Activated T-helper 1 cell treated with Interleukin-2 at 50 U/mL for 16 hours (primary cell): ENCODE measurements at places on chromosomes 16 and 17.

GRCh38 chr17:29603109-29603674 lies 10.3 kb downstream of the ANKRD13B start:
- no peak for DNase-seq

- DNase-seq = no peak
These were observed 13.5 kb upstream of the ITGB3 start for GRCh38 chr17:47239967-47240651.

- DNase-seq = no peak
These were observed 282.0 kb downstream of the MAP2K4 start for GRCh38 chr17:12302711-12303110.

DNA sequence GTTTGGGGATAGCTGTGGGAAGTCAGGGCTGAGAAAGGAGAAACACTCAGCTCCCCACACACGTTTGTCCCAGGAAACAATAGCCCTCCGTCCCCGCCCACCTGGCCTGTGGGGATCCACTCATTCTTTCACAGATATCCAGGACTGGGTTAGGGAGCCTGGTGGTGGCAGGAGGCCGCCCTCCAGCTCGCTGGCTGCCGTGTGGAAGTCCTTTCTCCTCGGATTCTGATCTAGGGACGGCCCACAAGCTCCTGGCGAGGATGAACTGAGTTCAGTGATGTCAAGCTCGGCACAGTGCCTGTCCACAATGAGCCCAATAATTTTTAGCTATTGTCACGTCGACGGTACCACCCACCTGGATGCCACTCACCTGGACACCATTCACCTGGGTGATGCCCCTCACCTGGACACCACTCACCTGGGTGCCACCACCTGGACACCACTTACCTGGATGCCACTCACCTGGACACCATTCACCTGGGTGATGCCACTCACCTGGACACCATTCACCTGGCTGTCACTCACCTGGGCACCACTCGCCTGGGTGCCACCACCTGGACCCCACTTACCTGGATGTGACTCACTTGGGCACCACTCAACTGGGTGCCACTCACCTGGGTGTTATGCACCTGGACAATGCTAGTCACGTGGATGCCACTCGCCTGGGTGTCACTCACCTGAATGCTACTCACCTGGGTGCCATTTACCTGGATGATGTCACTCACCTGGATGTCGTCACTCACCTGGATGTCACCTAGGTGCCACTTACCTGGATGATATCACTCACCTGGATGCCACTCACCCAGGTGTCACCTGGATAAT lies 172.5 kb upstream of the FOXF1 start:
- DNase-seq = no peak

GRCh38 chr17:10585529-10585928 lies 36.1 kb upstream of the MYH2 start:
- DNase-seq = no peak

GRCh38 chr16:46929378-46930332 lies 43.8 kb downstream of the DNAJA2 start:
- DNase-seq = peak; percentile 43

GRCh38 chr16:47067203-47067602 lies 76.5 kb downstream of the NETO2 start:
- no peak for DNase-seq

- no peak for DNase-seq
These were observed 19.7 kb upstream of the RCVRN start for GRCh38 chr17:9924735-9925191.

GRCh38 chr16:86227041-86227440 lies 283.3 kb upstream of the FOXF1 start:
- DNase-seq = no peak

DNA sequence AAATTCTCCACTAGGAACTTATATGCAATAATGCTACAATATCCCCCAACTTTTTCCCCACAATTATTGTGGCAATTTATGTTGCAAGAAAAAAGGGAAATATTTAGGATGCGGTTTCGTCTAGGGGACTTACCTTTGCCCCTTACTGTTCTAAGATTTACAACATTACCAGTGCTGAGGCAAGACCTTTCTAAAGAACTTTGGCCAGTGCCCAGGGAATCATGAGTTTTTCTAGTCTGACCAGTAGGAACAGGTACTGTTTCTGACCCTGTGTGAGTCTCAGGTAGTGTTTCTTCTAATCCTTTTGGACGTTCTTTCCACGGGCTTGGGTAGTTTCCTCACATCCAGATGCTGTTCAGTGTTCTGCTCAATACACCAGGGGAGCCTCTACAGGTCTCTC lies 373.7 kb downstream of the HAPSTR1 start:
- no peak for DNase-seq

DNA sequence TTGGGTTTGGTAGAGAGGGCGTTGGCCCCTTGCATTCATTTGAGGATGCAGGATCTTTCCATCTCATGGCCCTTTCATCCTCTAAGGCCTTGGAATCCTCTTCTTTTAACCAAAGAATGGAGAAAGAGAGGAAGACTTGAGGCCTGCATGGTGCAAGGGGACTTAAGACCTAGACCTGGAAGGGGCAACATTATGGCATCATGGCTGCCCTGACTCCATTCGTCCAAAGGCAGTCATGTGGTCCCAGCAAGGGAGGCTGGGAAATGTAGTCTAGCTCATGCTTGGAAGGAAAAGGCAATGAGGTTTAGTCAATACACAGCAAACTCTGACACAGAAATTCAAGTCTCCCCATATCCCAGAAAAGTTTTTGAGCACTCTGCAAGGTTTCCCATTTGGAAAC lies 30.7 kb upstream of the CDRT4 start:
- no peak for DNase-seq

GRCh38 chr17:49979748-49980479 lies 10.9 kb downstream of the DLX4 start:
- DNase-seq = no peak

DNA sequence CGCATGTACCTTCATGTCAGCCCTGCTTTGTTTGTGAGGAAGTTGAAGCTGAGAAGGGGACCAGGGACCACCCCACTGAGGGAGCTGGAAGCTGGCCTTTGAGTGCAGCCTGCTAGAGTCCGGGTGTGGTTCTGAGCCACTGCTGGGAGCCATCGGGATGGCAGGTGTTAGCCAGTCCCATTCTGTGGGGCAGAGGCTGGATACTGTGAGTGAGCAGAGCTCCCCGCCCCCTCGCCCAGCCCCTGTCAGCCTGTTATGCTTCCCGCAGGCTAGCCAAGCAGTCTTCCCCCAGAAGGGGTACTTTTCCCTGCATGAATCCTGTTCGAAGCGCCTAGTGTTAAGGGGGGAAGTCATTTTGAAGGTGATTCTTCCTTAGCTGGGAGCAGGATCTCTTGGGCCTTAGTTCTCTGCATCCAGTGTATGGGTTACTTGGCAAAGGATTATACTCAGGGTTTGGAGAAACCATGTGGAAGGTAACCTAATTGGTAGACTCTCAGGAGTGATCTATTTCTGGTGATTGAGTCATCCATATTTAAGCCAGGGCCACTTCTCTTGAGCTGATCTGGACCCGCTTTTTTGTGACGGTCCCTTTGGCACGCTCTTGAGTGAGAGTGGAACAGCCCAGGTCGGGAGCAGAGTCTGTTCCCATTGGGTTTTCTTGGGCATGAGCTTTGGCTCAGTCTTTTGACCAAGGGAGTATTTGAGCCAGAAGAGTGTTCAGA lies 23.8 kb downstream of the AKAP1 start:
- DNase-seq = no peak

- no peak for DNase-seq
These were observed 999.5 kb upstream of the EEF2KMT start for GRCh38 chr16:6096931-6097670.

- no peak for DNase-seq
These were observed 4.2 kb downstream of the ZNF843 start for GRCh38 chr16:31438414-31438813.

DNA sequence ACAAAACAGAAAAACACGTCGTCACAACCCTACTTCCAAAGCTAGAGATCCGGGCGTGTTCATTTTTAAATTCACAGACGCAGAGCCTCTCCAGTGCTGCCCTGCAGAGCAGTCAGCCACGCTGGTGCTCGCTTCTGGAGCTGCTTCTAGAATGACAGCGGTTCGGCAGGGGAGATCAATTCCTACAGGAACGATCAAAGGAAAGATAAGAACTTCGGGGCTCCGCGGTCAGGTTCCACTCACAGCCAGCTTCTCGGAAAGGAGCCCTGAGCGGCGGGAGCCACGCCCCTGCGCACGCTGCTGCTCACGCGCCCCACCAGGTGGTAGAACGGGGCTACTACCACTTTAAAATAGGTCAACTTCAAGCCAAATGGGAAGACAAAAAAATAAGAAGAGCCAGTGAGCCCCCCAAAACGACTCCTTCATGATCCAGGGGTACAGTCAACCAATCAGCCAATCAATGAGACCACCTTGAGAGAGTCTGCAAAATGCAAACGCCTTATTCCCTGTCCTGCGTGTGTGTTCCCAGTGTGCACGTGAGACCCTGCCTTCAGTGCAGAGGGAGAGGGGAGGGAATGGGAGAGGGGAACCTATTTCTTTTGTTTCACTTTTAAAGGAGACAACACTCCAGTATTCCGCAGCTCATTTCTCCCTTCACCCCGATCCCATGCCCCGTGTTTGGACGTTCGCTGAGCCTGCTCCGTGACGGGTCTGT lies 209.7 kb downstream of the RBFOX3 start:
- peak; percentile 56 for DNase-seq

- no peak for DNase-seq
These were observed 47.6 kb upstream of the MGAT5B start for GRCh38 chr17:76820561-76820960.

DNA sequence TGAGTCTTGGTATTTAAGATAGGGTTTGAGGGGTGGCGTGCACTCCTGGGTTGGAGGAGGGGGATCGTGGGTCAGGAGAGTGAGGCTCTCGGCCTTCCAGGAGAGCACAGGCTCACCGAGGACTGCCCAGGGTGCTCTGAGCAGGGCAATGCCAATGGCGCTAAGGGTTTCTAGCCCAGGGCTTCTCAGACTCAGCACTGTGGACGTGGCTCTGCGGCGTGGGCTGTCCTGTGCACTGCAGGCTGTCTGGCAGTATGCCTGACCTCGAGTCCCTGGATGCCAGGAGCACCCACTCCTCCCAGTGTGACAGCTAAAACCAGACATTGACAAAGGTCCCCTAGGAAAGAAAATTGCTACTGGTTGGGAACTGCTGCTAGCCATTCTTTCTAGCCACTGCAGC lies 37.2 kb upstream of the ENDOV start:
- DNase-seq = no peak

- no peak for DNase-seq
These were observed 10.5 kb downstream of the NUFIP2 start for GRCh38 chr17:29283496-29283895.

DNA sequence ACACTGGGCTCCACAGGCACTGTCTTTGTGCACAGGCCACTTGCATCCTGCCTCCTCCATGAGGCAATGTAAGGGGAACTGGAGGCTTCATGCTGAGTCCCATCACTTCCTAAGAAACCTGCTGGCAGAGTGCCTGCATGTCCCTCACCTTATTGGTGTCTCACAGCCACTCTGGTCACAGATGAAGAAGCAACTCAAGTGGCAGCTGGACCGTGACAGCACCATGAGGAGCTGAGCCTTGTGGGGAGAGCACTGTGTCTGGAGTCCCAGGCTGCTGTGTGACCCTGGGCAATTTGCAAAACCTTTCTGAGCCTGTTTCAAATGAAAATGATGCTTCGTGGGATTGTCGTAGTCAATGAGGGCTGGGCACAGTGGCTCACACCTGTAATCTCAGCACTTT lies 19.5 kb downstream of the ANKRD40 start:
- no peak for DNase-seq

DNA sequence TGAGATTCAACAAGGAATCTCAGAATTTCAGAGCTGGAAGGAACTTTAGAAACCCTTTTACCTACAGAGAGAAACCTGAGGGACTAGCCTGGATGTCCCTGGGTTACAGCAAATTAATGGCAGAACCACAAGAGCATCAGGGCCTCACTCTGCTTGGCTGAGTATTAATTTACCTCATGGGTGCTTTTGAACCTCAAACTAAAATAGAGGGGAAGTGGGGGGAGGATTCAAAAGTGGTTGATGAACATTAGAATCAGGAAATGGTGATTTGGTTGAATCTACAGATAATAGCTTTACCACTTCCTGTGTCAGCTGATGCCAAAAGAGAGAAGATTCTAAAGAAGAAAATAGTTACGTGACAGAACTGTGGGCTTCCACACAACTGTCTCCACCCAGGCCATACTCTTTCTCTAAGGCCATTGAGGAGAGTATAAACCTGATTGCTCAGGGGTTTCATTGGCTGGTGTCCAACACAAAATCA lies 11.3 kb upstream of the SKAP1 start:
- no peak for DNase-seq

- peak; percentile 46 for DNase-seq
These were observed at the start of gene MT1F for GRCh38 chr16:56657555-56658326. MT1F (plus strand) TSS chr16:56657959; CDS start chr16:56658059, 100 bp downstream.

- DNase-seq = no peak
These were observed 2.0 kb downstream of the CBX4 start for GRCh38 chr17:79836972-79837887.

DNA sequence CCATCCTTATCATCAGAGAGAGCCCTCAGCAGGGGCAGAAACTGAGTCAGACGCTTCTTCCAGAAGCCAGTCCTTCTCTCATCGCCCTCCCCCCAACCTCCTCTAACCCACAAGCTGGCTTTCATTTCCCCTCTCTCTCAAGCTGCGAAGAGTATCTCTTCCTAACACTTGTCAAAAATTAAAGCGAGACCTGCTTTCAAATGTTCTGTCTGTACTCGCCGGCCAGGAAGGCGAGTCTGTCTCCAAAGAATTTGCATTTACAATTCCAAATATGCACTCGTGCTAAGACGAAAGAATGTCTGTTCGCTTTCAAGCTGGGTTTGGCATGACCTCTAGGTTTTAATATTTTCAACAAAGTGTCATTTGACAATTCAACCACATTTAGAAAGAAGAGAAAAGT lies 140.4 kb downstream of the RGS9 start:
- DNase-seq = no peak

DNA sequence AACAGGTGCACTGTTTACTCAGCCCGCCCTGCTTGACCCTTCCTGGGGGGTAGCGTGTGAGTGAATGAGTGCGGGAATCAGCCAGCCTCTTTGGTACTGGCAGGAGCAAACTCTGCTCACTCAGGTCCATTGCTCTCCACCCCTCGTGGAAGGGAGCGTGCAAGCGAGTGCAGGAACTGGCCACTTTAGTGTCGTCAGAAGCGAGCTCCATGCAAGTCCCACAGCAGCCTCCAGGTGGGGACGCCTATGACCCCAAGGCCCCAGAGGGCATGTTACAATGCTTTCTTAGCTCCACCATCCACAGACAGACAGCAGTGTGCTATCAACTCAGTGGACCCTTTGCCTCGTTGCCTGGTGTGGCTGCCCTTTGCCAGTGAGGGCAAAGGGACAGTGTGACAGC lies 1025.1 kb upstream of the CDH8 start:
- DNase-seq = no peak
